Pancreas (tissue), 10 donors: ENCODE measurements at places on chromosomes 11 and 22. TPM values are rescaled to one million over a fixed set of nuclear protein-coding genes. Genes with fewer than 3 reads are reported as not detected.

DNA sequence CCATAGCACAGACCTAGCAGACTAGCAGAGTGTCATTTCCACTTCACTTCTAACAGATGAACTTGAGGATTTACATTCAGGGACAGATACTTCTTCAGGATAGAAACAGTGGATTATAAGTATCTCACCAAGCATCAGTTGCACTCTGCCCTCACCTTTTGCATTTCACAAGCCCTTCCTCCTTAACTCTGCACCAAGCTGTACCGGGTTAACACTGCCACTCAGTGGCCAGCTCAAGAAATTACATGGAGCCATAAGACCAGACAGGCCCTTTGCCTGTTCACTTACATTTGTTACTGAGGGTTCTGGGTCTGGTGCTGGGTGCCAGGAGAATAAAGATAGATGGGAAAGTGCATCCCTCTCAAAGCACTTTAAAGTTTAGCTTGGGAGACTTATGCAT lies 309.8 kb downstream of the SHANK2 start:
- DNase-seq = no peak

GRCh38 chr11:123683428-123684170 lies 29.2 kb upstream of the SCN3B start:
- no peak for DNase-seq

- no peak for DNase-seq
Observed at GRCh38 chr11:87440076-87440770, 402.5 kb downstream of the TMEM135 start.

RIN1 gene
- total RNA-seq = 4.9 TPM

SHANK3 gene
- total RNA-seq = 2.7 TPM
